Amniotic stem cell (primary cell): ENCODE measurements at places on chromosomes 2 and 18.

- no peak for DNase-seq
Observed at GRCh38 chr2:241096979-241097378, 5.1 kb downstream of the MTERF4 start.

DNA sequence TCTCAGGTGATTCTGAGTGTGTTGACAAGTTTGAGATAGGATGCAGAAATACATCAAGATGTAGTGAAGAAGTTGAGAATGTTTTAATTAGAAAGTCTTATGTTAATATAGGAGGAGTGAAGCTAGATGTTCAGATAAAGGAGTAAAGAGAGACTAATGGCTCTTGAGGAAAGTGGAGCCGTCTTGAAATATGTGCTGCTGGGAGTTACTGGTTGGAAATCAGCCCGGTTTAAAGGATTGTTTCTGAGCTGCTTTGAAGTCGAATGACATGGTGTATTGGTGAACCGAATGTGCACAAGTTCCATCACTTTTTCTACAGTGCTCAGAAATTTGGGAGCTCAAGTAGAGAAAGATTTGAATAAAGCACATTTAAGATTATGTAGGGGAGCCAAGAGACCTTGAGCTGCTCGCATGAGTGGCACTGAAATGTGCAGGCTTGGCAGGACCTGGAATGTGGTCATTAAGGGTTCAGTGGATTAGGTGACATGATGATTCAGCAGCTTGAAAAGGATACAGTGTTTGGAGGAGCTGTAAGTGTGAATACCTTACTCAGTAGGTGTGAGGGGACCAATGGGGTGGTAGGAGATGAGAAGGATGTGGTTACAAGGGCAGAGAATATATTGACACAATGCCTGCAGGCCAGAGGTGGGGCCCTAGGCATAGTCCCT is 68.6 kb downstream of the CAB39 start:
- DNase-seq, result no peak

- DNase-seq, result no peak
Observed at GRCh38 chr2:238257786-238258700, 18.2 kb upstream of the HES6 start.

- no peak for DNase-seq
Observed at GRCh38 chr2:241571821-241572620, 13.5 kb downstream of the BOK start.

GRCh38 chr18:45670281-45670962 is 53.6 kb upstream of the SLC14A1 start:
- DNase-seq, result no peak
